ENCODE measurements at places on chromosomes 5 and 9.

- DNase-seq: no peak
Observed at GRCh38 chr5:135535420-135535819, 344 bp downstream of the NEUROG1 start.

- no peak for DNase-seq
Observed at GRCh38 chr9:70012569-70012968, 31.1 kb upstream of the MAMDC2 start.

GRCh38 chr5:43315263-43315662 lies 2.1 kb upstream of the HMGCS1 start:
- no peak for DNase-seq

DNA sequence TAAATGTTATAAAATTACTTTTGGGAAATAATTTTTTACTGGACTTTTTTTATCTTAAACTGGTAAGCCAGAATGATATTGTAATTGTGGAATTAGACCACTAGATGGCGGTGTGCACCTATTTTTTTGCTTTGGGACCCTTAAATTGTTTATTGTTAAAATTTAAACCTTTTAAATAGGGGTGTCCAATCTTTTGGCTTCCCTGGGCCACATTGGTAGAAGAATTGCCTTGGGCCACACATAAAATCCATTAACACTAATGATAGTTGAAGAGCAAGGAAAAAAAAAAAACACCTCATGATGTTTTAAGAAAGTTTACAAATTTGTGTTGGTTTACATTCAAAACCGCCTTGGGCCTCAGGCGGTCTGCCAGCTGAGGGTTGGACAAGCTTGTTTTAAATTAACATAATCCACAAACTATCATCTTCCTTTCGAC lies 28.4 kb upstream of the GADD45G start:
- DNase-seq: no peak

GRCh38 chr9:24816006-24816405 lies 270.3 kb upstream of the IZUMO3 start:
- no peak for DNase-seq

GRCh38 chr9:125457357-125457756 lies 195.7 kb downstream of the GAPVD1 start:
- DNase-seq: no peak

Data from CD4-positive, alpha-beta T cell treated with Interferon gamma for 1 hour (primary cell).